ENCODE measurements at places on chromosomes 12 and 14. TPM values are rescaled to one million over a fixed set of nuclear protein-coding genes. Genes with fewer than 3 reads are reported as not detected.

PARP2 gene
- total RNA-seq = 20.9 TPM

TSHR gene
- total RNA-seq = not detected

NEUROD4 gene
- not detected for total RNA-seq

TAS2R46 gene
- 0.96 TPM for total RNA-seq

OR4E2 gene
- total RNA-seq = not detected

CELA1 gene
- total RNA-seq = not detected

KLRC2 gene
- 4.1 TPM for total RNA-seq

ACVR1B gene
- 15.4 TPM for total RNA-seq

DNA sequence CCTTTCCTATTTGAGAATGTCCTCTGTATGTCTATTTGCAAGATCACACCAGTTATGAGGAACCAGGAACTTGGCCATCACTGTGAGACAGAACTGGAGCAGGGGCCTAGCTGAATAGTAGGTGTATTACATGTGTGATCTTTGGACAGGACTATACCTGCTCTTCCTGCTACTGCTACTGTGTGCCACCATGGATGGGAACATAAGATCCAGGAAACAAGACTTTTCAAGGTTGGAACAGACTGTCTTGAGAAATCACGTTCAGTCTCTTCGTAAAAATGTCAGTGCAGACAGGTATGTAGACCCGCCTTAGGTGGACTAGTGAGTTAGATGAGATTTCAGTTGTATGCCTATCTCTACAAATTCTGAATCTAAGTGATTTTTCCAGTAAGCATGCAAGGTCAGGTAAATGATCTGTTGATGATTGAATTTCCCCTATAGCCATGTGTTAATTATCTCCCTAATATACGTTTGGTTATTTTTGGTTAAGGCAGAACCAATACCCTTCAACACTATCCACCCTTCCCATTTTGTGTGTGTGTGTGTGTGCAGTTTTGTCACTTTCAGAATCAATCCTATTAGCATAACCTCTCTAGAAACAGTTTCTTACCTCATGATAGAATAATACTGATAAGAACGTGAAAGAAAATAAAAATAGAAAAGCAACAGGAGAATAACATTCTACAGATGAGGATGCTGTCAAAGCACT lies 7.1 kb downstream of the A2M start:
- H3K4me3 ChIP-seq = no peak overlapping the region
- DNase-seq = no peak
- no peaks in the 10 kb centered on the region for H3K36me3 ChIP-seq
- no peaks in the 10 kb centered on the region for H3K27me3 ChIP-seq
- no peaks in the 10 kb centered on the region for H3K4me1 ChIP-seq

DNA sequence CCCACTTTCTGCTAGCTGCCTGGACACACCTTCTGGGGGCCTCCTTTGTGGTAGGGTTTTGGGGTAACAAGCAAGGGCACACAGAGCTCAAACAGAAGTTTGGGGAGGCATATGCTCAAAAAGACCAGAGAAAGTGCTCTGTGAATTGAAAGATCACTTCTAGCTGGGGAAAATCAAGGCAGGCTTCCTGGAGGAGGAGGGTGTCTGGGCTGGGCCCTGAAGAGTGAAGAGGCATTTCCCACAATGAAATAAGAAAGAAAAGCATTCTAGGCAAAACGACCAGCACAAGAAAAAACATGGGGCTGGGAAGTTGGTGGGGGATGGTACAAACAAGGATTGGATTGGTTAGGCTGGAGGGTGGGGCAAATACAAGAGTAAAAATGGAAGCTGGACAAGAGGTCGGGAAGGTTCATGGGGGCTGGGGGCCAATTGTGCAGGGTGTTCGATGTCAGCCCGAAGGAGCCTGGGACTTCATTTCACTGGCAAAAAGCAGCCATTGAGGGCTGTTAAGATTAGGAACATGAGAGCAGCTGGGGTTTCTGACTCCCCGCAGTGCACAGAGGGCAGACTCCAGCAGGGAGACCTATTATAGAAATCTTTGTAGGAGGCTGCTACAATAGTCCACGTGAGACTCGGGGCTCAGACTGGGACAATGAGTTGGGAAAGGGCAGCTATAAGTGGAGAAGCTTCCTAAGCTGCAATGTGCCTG lies 51.5 kb upstream of the CMKLR1 start:
- DNase-seq = no peak
- H3K27me3 ChIP-seq = peaks cover 3% of the 10 kb centered on the region
- H3K27ac ChIP-seq = no peak overlapping the region

GRCh38 chr14:101082436-101083384 lies 179.2 kb upstream of the RTL1 start:
- no peak overlapping the region for H3K4me3 ChIP-seq
- no peak overlapping the region for H3K27ac ChIP-seq
- H3K27me3 ChIP-seq = no peaks in the 10 kb centered on the region
- no peak for DNase-seq
- no peaks in the 10 kb centered on the region for H3K36me3 ChIP-seq

GRCh38 chr12:11765817-11766794 lies 116.6 kb downstream of the ETV6 start:
- no peaks in the 10 kb centered on the region for H3K27me3 ChIP-seq
- peak overlapping the region; percentile 92 for H3K27ac ChIP-seq
- peaks cover 5% of the 10 kb centered on the region for H3K36me3 ChIP-seq
- DNase-seq = peak; percentile 93
- H3K4me1 ChIP-seq = peaks cover 46% of the 10 kb centered on the region

GRCh38 chr12:39897315-39897714 lies 208.6 kb downstream of the SLC2A13 start:
- DNase-seq = no peak
- H3K27ac ChIP-seq = no peak overlapping the region
- no peaks in the 10 kb centered on the region for H3K36me3 ChIP-seq
- H3K4me3 ChIP-seq = no peak overlapping the region

DNA sequence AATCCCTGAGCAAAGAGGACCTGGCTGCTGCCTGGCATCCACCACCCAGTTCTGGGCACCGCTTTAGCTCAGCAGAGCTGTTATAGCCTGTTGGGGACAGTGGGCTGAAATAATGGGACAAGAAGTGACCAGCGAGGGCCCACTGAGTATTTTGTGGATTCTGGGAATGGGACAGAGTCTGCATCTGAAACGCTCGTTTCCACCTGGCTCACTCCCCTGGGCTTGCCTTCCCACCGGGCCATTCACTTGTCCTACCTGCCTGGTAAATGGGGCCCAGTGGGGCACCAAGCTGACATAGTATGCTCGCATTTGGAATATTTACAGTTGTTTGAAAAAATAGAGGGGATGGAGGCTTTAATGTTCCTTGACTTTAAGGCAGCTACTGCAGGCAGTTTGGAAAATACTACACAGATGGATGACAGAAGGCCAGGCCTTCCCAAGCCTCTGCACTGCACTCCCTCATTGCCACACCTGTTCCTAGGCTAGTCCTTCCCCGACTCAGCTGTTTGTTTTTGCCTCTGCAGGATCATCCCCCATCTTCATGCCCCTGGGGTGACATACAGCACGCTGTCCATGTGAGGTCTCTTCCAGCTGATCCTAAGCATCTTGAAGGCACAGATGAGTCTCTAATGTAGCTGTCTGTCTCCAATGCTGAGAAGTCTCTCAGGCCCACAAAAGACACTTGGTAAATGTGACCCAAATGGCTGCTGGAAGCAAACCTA lies 61.3 kb upstream of the DICER1 start:
- H3K4me3 ChIP-seq = no peak overlapping the region
- peaks cover 24% of the 10 kb centered on the region for H3K4me1 ChIP-seq
- DNase-seq = no peak
- no peaks in the 10 kb centered on the region for H3K36me3 ChIP-seq
- H3K27ac ChIP-seq = no peak overlapping the region

DNA sequence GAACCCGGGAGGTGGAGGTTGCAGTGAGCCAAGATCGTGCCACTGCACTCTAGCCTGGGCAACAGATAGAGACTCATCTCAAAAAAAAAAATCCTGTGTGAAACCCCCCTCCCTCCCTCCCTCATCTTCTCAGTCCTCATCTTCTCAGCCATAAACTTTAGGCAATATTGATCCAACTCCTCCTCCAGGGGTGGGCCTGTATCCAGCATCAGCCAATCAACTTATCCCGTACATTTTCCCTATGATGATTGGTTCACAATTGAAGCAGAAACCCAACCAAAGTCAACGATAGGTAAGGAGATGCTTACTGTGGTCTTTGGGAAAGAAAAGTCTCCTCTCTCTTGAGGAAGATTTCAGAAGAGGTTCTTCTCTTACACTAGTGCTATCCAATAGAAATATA lies 33.5 kb upstream of the CIT start:
- no peak overlapping the region for H3K4me3 ChIP-seq
- H3K27me3 ChIP-seq = peaks cover 2% of the 10 kb centered on the region
- H3K36me3 ChIP-seq = no peaks in the 10 kb centered on the region
- H3K27ac ChIP-seq = no peak overlapping the region
- no peaks in the 10 kb centered on the region for H3K4me1 ChIP-seq
- no peak for DNase-seq

DNA sequence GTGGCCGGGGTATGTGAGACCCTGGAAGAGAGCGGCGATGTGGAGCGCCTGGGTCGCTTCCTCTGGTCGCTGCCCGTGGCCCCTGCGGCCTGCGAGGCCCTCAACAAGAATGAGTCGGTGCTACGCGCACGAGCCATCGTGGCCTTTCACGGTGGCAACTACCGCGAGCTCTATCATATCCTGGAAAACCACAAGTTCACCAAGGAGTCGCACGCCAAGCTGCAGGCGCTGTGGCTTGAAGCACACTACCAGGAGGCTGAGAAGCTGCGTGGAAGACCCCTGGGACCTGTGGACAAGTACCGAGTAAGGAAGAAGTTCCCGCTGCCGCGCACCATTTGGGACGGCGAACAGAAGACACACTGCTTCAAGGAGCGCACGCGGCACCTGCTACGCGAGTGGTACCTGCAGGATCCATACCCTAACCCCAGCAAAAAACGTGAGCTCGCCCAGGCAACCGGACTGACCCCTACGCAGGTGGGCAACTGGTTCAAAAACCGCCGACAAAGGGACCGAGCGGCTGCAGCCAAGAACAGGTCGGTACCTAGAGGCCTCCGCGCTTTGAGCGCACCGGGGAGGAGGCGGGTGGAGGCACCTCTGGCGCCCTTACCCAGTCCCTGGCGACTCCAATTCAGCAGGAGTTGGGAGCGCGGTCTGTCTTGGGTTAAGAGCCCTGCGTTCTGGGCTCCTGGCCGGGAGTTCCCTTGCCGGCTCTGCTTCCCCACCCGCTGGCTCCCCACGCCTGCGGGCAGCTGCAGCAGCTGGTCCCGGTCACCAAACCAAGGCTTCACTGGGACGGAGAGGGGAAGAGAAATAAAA lies 700 bp downstream of the SIX6 start:
- no peak overlapping the region for H3K27ac ChIP-seq
- H3K27me3 ChIP-seq = peaks cover 94% of the 10 kb centered on the region
- H3K4me1 ChIP-seq = no peaks in the 10 kb centered on the region
- no peak for DNase-seq

- no peak for DNase-seq
- H3K27ac ChIP-seq = no peak overlapping the region
- no peak overlapping the region for H3K4me3 ChIP-seq
- peaks cover 7% of the 10 kb centered on the region for H3K4me1 ChIP-seq
- H3K27me3 ChIP-seq = no peaks in the 10 kb centered on the region
- no peaks in the 10 kb centered on the region for H3K36me3 ChIP-seq
These were observed 57.6 kb upstream of the ATP2B1 start for GRCh38 chr12:89765959-89766824.

- no peaks in the 10 kb centered on the region for H3K36me3 ChIP-seq
- DNase-seq = no peak
- no peak overlapping the region for H3K27ac ChIP-seq
- no peaks in the 10 kb centered on the region for H3K27me3 ChIP-seq
These were observed 111.2 kb downstream of the MED13L start for GRCh38 chr12:116166306-116166705.

Measured in astrocyte (in vitro differentiated cells and primary cell).